ENCODE measurements at places on chromosomes 16 and 17. TPM values are rescaled to one million over a fixed set of nuclear protein-coding genes. Genes with fewer than 3 reads are reported as not detected.
A peak's percentile ranks its signal among the peaks of the same experiment; 100 is the strongest.

ZNF213 gene
- 12.3 TPM for total RNA-seq

GRCh38 chr17:80254396-80255251, 6.0 kb upstream of the RNF213 start:
- H3K27ac ChIP-seq: peak overlapping the region; percentile 98
- H3K4me1 ChIP-seq: peaks cover 64% of the 10 kb centered on the region
- peak; percentile 80 for DNase-seq
- no peaks in the 10 kb centered on the region for H3K27me3 ChIP-seq

DNA sequence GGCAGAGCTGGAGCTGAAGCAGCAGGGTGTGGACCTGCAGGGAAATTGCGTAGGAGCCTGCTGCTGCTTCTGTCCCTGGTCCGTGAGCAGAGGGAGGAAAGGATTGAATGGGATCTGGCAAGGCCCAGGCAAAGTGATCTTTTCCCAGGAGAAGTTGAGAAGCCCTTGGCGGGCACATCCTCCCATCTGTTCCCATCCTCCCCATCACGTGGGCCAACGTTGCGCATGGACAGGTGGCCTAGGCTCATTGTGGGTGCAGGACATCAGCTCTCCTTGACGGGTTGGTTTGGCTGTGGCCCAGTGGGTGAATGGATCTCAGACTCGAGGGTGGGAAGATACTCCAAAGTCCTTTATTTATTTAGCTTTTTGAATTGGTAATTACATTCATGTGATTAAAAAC, 29.4 kb upstream of the POLR3E start:
- no peak overlapping the region for H3K27ac ChIP-seq
- no peaks in the 10 kb centered on the region for H3K4me1 ChIP-seq
- DNase-seq: no peak
- H3K27me3 ChIP-seq: no peaks in the 10 kb centered on the region

DNA sequence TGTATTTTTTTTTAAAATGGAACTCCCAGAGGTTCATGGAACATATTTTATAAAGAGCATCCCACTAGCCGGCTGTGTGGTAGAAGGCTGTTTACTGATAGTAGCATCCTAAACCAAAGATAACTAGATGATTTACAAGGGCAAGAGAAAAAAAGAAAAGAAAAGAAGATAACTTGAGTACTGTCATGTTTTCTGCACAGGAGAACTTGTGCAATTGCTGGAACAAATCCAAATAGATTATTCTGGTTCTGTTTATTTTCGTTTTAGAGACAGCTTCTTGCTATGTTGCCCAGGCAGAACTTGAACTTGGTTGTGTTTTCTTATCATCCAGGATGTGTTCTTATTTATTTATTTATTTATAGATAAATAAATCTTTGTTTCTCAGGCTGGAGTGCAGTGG, 20.9 kb upstream of the PPM1D start:
- no peak overlapping the region for H3K27ac ChIP-seq
- no peak for DNase-seq

LDHD gene
- 3.1 TPM for total RNA-seq

GRCh38 chr16:524274-525040, 3.1 kb upstream of the CAPN15 start:
- peaks cover 34% of the 10 kb centered on the region for H3K4me1 ChIP-seq
- H3K4me3 ChIP-seq: no peak overlapping the region
- DNase-seq: no peak
- H3K36me3 ChIP-seq: no peaks in the 10 kb centered on the region

GRCh38 chr17:80997424-80998117, 5.9 kb downstream of the CHMP6 start:
- H3K27ac ChIP-seq: no peak overlapping the region
- no peaks in the 10 kb centered on the region for H3K27me3 ChIP-seq
- DNase-seq: no peak
- H3K36me3 ChIP-seq: no peaks in the 10 kb centered on the region
- H3K4me1 ChIP-seq: peaks cover 15% of the 10 kb centered on the region

DNA sequence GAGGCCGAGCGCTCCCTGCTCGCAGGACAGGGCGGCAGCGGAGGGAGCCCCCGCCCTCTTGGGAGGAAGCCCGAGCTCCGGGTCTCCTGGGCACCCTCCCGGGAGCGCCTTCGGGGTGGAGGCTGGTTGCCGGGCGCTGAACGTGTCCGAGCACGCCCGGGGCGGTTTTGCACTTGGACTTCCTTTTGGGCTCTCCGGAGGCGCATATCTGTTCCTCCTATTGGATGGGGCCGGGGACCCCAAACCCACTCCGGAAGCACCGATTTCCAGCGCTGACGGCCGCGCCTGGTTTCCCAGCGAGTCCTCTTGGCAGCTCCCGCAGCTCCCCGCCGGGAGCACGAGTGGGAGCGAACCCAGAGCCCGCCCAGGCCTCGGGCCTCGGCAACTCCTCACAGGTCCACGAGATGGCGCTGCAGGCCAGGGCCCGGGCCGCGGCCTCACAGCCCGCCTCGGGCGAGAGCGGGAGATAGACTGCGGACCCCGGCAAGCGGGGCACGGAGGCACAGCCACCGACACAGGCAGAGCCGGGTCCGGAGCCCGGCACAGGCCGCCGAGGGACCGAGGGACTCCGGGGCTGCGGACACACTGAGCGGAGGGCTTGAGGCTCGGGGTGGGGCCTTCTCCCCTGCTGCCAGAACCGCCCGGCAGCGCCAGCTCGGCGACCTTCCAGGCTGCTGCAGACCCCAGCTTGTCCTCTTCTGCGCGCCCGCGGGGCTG, 12.7 kb downstream of the TBX2 start:
- DNase-seq: no peak
- H3K4me1 ChIP-seq: peaks cover 21% of the 10 kb centered on the region
- H3K27me3 ChIP-seq: no peaks in the 10 kb centered on the region
- H3K36me3 ChIP-seq: no peaks in the 10 kb centered on the region

GRCh38 chr16:53973021-53973420, 269.1 kb downstream of the FTO start:
- H3K27ac ChIP-seq: no peak overlapping the region
- H3K27me3 ChIP-seq: no peaks in the 10 kb centered on the region
- no peak overlapping the region for H3K4me3 ChIP-seq

DNA sequence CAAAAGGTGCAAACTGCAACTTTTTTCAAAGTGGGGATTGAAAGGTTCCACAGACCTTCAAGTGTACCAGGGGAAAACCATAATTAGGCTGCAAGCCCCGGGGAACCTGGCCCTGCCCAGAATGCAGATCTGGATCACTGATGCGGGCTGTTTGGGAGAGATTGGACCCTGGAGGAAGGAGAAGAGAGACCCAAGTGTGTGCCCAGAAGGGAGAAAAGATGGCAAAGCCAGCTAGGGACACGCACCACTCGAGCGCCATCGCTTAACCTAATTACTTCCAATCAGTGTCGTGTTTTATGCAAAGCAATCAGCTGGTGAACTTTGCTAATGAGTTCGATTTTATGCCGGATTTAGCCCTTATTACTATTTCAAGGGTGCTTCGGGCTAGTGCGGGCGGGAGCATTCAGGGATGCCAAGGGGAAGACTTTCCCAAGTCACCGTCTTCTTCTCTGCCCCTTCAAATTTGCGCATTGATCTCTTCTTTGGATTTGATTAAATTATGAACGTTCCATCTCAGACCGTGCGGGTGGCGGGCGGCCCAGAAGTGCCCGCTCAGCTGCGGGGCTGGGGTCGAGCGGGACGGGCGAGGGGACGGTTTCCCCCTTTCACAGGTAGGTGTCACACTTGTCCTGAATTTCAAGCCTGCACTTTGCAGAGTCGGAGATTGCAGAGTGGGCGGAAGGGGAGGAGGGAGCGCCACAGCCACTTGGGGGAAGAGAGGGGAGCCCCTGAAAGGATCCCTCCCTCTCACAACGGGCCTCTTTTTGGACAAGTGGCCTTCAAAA, 4.0 kb downstream of the IRX5 start:
- no peak overlapping the region for H3K27ac ChIP-seq
- H3K4me3 ChIP-seq: no peak overlapping the region
- no peaks in the 10 kb centered on the region for H3K4me1 ChIP-seq

SLC5A10 gene
- total RNA-seq: not detected

- H3K36me3 ChIP-seq: no peaks in the 10 kb centered on the region
- H3K27ac ChIP-seq: no peak overlapping the region
- DNase-seq: no peak
Measured at GRCh38 chr17:56641373-56641772, 47.9 kb downstream of the NOG start.

DNA sequence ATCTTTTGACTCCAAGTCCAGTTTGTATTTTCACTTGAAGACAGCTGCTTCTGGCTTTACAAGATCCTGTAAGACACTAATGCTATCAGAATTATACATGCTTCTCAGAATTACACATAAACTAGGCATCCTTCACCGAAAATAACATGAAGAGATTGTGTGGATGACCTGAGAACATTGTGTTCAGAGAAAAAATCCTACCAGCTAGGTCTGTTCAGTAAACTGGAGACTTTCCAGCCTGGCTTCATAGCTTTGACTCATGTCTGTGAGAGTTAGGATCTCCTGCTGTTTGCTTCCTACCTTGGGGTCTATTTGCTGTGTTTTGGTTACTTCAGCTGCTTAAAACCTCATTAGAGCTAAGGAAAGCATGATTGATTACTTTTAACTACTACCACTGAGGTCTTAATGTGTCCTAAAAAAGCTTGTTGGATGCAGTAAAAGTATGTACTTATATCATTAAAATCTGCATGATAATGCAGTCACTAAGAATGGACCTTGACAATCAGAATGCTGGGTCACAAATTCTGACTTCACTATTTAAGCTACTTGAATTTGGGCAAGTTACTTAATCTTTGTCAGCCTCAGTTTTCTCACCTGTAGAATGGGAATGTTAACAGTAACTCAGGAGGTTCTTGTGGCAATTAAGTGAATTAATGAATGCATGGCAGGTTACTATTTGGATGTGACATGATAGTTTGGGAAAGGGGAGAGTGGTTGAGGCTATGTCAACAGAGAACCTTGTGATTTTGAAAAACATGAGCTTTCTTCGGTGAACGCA, 8.0 kb upstream of the MYH13 start:
- no peak for DNase-seq
- no peaks in the 10 kb centered on the region for H3K4me1 ChIP-seq
- no peaks in the 10 kb centered on the region for H3K36me3 ChIP-seq
- no peaks in the 10 kb centered on the region for H3K27me3 ChIP-seq
- no peak overlapping the region for H3K4me3 ChIP-seq

GRCh38 chr16:27108826-27109665, 42.3 kb downstream of the C16orf82 start:
- peaks cover 6% of the 10 kb centered on the region for H3K4me1 ChIP-seq
- H3K27ac ChIP-seq: no peak overlapping the region
- H3K36me3 ChIP-seq: no peaks in the 10 kb centered on the region

GRCh38 chr16:12618515-12618914, 185.2 kb downstream of the CPPED1 start:
- DNase-seq: no peak
- H3K4me1 ChIP-seq: no peaks in the 10 kb centered on the region
- H3K4me3 ChIP-seq: no peak overlapping the region
- no peaks in the 10 kb centered on the region for H3K27me3 ChIP-seq

TMIGD1 gene
- total RNA-seq: not detected

- peaks cover 2% of the 10 kb centered on the region for H3K27me3 ChIP-seq
- DNase-seq: no peak
- no peaks in the 10 kb centered on the region for H3K36me3 ChIP-seq
Measured at GRCh38 chr16:17343728-17344127, 127.0 kb downstream of the XYLT1 start.

SHCBP1 gene
- 22.2 TPM for total RNA-seq

ARHGAP44 gene
- 0.80 TPM for total RNA-seq

CNEP1R1 gene
- total RNA-seq: 22.0 TPM

GRCh38 chr17:55760643-55761355, 9.9 kb downstream of the PCTP start:
- no peaks in the 10 kb centered on the region for H3K36me3 ChIP-seq
- H3K27ac ChIP-seq: no peak overlapping the region
- no peak overlapping the region for H3K4me3 ChIP-seq
- DNase-seq: no peak

DNA sequence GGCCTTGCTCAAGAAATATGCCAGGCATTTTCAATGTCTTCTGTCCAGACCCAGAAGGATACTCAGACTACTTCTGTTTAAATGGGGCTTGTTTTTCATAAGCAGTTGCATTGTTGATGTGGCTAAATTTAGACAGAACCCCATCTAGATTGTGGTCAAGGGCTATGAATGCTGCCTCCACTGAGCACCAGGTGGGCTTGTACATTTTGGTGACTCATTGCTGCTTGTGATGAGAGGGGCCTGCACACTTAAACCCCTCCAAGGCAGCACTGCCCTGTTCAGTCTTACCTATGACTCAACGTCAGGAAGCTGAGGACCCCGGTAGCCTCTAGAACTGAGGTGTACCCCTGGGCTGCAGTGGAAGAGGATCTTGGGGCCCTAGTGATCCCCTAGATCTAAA, 144.0 kb downstream of the PRKCA start:
- peaks cover 28% of the 10 kb centered on the region for H3K4me1 ChIP-seq
- no peaks in the 10 kb centered on the region for H3K27me3 ChIP-seq
- no peak overlapping the region for H3K4me3 ChIP-seq
- H3K27ac ChIP-seq: peak overlapping the region; percentile 17
- H3K36me3 ChIP-seq: no peaks in the 10 kb centered on the region
- DNase-seq: no peak

DNA sequence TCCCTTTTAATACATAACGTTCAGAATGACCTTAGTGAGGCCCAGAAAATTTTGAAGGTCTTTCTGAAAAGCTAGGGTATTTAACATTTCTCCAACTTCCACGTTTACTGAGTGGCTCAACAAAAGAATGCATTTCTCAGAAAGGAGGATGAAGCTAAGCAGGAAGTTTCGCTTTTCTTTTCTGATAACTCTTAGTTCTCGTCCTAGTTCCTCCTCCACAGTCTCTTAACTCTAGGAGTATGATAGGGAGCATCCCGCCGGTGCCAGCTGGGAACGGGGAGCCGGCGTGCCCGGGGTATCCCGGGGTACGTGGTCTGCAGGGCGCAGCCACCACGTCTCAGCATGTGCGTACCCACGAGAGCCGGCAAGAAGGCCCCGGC, 363 bp downstream of the KARS1 start:
- peaks cover 22% of the 10 kb centered on the region for H3K36me3 ChIP-seq
- H3K27ac ChIP-seq: peak overlapping the region; percentile 97
- H3K4me1 ChIP-seq: peaks cover 9% of the 10 kb centered on the region
- no peaks in the 10 kb centered on the region for H3K27me3 ChIP-seq

- H3K4me3 ChIP-seq: no peak overlapping the region
- H3K36me3 ChIP-seq: no peaks in the 10 kb centered on the region
- no peak for DNase-seq
- H3K27me3 ChIP-seq: no peaks in the 10 kb centered on the region
- H3K27ac ChIP-seq: no peak overlapping the region
Measured at GRCh38 chr16:68031951-68032350, 8.9 kb downstream of the DUS2 start.

- H3K27me3 ChIP-seq: no peaks in the 10 kb centered on the region
- DNase-seq: no peak
- no peaks in the 10 kb centered on the region for H3K4me1 ChIP-seq
- no peaks in the 10 kb centered on the region for H3K36me3 ChIP-seq
Measured at GRCh38 chr17:77815127-77815905, 143.2 kb upstream of the TNRC6C start.

TOP3A gene
- 49.3 TPM for total RNA-seq

MRPL12 gene
- total RNA-seq: 157 TPM

DNA sequence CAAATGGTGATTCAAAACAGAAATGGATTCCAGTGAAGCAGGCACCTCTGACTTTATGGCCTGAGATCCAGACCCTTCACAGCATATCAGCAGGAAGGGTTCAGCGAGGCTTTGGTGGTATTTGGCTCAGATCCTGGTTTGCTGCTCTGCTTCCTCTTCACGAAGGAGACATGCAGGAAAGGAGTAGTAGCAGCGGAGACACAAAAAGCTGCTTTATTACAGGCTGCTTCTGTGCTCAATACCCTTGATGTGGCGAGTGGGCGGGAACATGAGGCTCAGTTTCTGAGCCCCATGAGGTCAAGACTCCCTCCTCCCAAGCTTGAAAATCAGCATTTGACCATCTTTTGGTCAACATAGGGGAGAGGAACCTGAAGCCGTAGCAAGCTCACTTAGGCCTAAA, 213.3 kb upstream of the AXIN2 start:
- no peak overlapping the region for H3K27ac ChIP-seq
- no peaks in the 10 kb centered on the region for H3K27me3 ChIP-seq
- no peak overlapping the region for H3K4me3 ChIP-seq
- no peak for DNase-seq

Measured in Panc1 (cell line).